Effector CD4-positive, alpha-beta T cell (primary cell): ENCODE measurements at places on chromosomes 11 and 22.

GRCh38 chr11:117591316-117592039 is 205.5 kb downstream of the DSCAML1 start:
- no peak for DNase-seq

- no peak for DNase-seq
Observed at GRCh38 chr11:3942160-3942955, 86.9 kb downstream of the STIM1 start.

GRCh38 chr11:70851907-70852306 is 400.5 kb downstream of the SHANK2 start:
- DNase-seq: no peak

DNA sequence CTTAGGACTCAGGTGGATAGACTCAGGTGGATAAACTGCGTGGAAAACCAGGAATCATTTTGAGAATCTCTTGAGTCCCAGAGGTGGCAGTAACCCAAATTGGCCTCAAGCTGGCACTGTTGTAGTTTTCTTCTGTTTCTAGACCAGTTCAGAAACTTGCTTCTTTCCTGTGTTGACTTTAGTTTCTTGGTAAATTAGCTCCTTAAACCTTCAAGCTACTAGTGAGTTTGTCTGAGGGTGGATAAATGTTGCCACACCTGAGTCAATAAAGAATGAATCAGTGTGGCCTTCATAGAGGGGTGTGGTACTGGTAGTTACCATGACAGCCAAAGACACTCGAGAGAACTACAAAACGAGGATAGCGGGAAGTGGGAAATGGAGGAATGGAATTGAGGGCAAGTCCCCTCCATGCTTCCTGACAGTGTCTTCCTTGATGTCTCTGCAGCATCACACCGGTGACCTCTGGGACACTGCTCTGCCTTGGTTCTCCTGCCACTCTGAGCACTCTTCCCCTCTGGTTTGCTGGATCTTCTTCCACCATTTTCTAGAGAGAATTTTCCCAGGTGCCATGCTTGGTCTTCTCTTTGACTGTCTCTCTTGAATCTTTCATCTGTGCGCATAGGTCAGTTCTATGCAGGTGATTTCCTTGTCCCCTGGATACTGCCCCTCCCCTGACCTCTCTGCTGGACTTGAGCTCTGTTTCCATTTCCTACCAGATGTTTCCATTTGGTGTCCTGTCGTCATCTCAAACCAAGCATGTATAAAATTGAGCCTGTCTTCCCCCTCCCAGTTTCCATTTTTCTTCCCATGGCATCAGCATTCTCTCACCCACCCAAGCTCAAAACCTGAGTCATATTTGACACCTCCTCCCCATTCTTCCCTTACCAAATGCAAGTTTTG is 7.2 kb downstream of the POLD4 start:
- no peak for DNase-seq

DNA sequence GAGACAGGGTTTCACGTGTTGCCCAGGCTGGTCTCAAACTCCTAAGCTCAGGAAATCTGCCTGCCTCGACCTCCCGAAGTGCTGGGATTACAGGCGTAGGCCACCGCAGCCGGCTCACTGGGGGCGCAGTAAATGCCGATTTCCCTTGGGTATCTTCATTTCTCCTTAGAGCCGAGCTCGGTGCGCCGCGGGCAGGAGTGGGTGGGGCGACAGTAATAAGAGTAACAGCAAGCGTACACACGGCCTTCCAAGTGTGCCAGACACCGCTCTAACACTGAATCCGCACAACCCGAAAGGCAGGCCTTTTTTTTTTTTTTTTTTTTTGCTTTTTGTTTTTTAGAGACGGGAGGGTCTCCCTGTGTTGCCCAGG is 500 bp upstream of the ADSL start:
- peak; percentile 50 for DNase-seq

- no peak for DNase-seq
Observed at GRCh38 chr11:114196997-114197703, 99.0 kb upstream of the NNMT start.

DNA sequence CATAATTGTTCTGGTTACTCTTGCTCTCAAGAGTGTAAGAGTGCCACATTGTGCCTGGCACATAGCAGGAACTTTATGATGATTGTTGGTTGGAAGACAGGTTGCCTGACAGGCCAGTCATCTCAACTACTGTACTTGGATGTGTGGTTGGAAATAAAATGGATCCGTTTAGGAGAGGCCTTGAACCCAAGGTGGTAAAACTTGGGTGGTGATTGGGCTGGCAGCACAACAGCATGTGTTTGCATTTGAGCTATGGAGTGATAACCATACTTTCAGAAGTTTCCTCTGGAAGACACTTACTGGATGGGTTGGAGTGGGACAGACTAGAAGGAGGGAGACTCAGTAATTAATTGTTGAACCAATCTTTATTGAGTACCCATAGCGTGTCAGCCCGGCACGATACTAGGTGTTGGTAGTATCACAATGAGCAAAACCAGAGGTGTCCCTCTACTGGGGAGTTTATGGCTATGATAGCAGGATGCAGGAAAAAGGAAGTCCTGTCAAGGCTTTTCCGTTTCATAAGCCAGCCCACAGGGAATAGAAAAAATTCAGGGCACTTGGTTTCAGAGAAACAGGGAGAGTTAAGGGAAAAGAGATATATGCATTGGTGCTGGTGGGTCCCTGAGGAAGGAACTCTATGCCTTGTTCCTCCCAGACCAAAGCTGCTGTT is 3.1 kb upstream of the TMEM109 start:
- DNase-seq: no peak

- peak; percentile 37 for DNase-seq
Observed at GRCh38 chr22:40533712-40534378, 102.7 kb downstream of the MRTFA start.

- DNase-seq: no peak
Observed at GRCh38 chr11:43927925-43928707, 14.3 kb upstream of the C11orf96 start.

- DNase-seq: no peak
Observed at GRCh38 chr11:73991471-73992006, 8.9 kb upstream of the UCP2 start.

- no peak for DNase-seq
Observed at GRCh38 chr11:33827206-33827605, 52.9 kb upstream of the FBXO3 start.
